Spinal cord (tissue), 10 donors: ENCODE measurements at places on chromosomes 1 and 21.

GRCh38 chr1:86990826-86991225 is 76.4 kb downstream of the HS2ST1 start:
- DNase-seq, result no peak

DNA sequence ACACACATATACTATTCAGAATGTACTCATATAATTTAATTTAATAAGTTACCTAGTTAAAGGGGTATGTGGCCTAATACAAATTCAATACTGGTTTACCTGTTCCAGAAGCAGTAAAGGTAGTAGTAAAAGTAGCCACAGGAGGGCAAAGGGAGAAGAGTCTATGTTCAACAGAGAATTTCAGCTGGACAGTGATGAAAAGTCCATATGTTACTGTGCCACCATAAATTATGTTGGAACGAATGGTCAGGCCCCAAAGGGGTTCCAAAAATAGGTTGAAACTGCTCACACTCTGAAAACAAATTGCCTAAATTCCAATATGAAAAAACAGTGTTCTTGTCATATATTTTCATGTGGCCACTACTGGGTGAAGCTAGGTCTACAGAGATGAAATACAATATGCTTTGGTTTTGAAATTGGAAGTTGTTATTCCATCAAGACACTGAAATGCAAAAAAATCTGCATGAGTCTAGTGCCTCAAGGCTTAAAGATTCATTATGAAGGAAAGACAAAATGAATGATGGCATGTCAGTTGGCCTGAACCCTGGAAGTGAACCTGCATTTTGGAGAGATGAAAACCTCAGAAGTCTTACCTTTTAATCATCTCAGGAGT is 78.4 kb downstream of the GPATCH2 start:
- no peak for DNase-seq

DNA sequence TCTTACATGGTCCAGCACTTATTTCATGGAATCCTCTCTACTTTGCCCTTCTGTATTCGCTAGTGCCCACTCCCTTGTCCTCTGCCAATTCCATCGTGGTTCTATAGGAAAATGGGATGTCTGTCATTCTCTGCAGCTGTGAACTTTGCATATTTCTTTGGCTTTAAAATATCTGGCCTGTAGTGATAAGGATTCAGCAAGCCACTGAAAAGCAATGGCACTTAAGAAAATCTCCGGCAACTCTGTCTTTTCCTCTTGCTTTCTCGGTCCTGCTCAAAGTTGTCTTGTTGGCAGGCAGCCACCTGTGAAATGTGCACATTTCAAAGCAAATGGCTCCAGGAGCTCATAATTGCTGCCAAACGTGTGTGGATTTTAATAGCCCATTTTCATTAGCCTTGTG is 91.8 kb downstream of the CHD1L start:
- peak; percentile 74 for DNase-seq

GRCh38 chr1:165350840-165351239 is 5.7 kb downstream of the LMX1A start:
- no peak for DNase-seq

DNA sequence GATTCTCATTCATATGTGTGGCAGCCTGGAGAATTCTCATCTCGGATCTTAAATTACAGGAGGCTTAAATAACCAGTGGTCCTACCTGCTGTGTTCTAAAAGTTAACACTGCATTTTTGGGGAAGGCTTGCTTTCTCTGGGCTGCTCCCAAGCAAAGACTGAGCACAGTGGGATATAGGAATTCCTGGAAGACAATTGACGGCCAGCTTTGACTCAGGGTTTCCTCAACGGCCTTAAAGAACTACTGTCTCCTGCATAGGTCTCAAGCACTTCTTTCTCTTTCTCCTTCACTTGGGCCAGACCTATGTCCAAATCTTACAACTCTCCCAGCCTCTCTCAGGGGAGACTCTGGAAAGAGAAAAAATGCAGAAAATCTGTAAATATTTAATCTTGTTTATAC is 1.0 kb upstream of the KRTAP13-3 start:
- no peak for DNase-seq

DNA sequence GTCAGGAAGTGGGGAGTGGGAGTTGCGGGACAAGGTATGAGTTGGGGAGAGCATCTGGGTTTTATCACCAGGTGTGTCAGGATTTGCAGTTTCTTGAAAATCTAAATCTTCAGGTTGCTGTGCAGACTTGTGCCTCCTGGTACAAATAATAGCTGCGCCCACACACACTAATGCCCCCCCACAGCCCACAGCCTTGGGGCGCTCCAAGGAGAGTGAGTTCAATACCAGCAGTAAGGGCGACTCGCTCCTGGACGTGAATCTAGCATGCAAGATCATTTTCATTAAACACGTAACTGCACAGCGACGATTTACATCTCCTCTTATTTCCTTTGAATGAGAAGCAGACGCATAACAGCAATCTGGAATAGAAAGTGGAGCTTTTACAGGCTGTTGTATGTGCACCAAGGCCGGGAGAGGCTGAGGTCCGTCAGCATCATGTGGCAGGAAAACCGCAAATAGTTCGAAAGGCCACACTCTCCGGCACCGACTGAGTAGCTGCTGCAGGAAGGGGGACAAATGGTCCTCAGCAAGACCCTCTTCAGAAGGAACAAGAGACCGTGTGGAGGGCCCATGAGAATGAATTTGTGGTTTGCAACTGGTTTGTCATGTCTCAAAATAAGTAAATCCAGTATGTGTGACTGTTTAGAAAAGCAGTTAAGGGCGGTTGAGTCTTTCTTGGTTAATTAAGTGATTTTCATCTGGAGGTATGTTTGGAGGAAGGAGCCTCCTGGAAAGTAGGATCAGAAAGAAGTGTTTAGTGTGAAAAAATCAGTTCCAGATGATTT is 439.5 kb downstream of the SMYD3 start:
- no peak for DNase-seq

- no peak for DNase-seq
Measured at GRCh38 chr1:200634261-200635122, 13.9 kb upstream of the KIF14 start.

- DNase-seq, result no peak
Measured at GRCh38 chr1:15214527-15214926, 32.5 kb upstream of the FHAD1 start.

- peak; percentile 91 for DNase-seq
Measured at GRCh38 chr1:154955718-154956543, at the start of gene PBXIP1. Gene PBXIP1, minus strand, starts transcription at chr1:154956099. Its CDS starts 2,378 bp downstream, at chr1:154953721.

DNA sequence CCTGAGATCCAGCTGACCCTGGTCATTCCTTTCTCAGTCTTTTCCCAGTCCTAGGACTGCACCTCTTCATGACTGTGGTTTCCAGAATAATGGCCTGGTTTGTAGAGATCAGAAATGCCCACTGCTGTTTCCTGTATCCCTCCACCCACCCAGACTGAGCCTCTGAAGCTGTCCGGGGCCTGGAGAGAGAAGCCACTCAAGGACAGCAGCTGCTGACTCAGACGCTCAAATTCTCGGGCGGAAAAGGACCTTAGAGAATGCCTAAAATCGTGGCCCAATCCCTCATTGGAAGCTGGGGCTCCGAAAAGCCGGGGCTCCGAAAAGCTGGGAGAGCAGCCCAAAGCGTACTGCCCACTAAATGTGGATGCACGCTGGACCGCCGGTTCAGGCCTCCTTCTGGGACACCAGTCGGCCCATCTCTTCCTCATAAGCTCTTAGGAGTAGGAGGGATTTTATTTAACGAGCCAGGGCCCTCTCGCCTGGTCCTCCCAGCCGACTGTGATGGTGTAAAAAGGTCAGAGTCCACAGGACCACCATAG is 7.8 kb upstream of the GPR61 start:
- no peak for DNase-seq
